Fibroblast of skin of right quadriceps (primary cell): ENCODE measurements at places on chromosomes 3 and 15.

DNA sequence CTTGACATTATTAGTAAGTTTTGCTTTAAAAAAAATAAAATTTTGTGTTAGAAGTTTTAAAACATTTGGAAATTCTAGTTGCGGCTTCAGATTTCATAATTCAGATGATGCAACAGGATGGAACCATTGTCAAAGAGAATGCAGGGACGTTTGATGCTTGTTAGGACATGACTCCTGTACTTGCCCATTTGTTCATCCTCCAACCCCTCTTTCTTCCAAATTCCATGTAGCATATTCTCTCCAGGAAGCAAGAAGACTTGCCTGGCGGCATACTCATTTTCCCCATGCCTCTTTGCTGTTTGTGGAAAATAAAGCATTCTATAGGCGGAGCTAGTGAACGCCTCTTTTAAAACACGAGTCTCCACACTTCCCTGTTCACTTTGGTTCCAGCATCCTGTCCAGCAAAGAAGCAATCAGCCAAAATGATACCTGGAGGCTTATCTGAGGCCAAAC is at the start of gene CSTA:
Gene CSTA (plus strand): TSS at position 378 of the 453 bp plus-strand sequence. CDS start 45 bp downstream, at position 423.
- peak; percentile 1 for DNase-seq

DNA sequence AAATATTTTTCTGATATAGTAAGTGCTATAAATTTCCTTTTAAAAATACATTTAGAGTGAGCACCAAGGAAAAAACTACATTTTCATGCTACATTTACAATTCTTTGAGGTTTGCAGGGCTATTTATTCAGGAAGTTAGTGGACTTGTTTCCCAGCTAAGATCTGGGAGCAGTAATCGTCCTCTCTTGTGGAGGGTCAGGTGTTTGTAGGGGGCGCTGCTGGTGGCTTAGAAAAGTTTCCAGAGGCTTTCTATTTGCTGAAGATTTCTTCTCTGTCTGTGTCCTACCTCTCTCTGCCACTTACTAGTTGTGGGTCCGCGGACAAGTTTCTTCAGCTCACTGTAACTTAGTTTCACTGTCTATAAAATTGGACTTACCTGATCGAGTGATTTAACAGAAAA is 163.9 kb downstream of the PEX5L start:
- DNase-seq: no peak

DNA sequence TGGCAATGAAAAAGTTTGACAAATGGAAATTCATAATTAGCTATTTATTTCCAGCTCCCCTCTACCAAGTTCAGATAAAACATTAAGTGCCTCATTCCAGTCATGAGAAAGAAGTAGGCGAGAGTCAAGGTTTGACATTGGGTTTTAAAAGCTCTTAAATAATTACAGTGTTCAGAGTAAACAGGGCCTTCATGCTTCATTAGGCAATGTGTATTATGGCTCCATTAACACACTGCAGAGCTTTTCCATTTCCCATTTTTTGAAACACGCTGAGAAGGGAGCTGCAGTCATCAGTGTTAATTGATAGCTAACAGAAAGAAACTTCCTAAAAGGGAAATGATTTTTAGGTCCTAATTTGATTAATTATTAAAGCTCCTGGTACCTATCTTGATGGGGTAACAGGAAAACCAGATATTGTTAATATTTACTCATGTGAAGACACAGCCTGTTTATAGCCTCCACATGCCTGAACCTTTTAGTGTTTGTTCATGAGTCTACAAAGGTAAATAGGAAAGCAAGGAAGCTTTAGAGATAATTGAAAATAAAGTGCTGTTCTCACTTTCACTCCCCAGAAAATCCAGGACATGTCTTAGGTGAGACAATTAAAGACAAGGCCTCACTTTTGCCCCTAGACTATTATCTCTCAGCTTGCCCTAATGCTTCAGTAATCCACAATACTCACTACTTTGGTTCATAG is 28.7 kb downstream of the SST start:
- no peak for DNase-seq

GRCh38 chr3:66488492-66488891 is 12.3 kb downstream of the LRIG1 start:
- DNase-seq: no peak

DNA sequence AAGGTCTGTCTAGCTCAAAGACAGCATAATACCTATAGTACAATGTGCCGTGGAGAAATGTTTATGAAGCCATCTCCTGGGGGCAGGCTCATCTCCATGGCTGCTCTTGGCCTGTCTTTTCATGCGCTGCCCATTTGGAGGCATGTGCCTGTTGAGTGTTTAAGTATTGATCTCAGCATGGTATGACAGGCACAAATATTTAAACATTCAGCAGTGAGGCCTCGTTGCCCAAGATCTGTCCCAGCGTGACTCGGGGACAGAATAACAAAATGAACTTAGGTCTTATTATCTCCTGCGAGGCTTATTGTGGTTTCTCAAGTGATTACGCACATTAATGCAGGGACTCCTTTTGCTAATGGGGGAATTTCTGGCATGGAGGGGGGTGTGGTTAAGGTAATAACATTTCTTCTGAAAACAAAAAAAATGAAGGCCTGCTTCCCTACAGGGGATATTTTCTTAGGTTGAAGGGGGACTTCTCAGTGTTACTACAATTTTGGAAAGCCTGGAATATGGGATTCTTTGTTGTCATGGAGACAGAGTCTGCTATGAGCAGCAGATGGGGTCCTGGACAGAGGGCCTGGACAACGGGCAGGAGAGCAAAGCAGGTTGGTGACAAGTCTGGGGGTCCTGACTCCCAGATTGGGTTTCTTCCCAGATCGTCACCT is 4.4 kb upstream of the SLC6A1 start:
- no peak for DNase-seq

DNA sequence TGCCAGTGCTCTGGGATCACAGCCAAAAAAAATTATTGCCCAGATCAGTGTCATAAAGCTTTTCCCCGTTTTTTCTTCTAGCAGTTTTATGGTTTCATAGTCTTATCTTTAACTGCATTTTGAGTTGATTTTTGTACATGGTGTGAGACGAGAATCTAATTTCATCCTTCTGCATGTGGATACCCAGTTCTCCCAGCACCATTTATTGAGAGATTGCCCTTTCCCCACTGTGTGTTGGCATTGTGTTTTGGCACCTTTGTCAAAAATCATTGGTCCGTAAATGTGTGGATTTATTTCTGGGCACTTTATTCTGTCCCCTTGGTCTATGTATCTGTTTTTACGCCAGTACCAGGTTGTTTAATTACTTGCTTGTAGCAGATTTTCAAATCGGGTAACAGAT is 122.8 kb downstream of the TAFA4 start:
- no peak for DNase-seq
